Activated CD4-positive, alpha-beta T cell treated with anti-CD3 and anti-CD28 coated beads, Interleukin-2, amount 10 ng/mL, durations not matched to agents 24 days and 14 days (primary cell): ENCODE measurements at places on chromosomes 5 and 9.

DNA sequence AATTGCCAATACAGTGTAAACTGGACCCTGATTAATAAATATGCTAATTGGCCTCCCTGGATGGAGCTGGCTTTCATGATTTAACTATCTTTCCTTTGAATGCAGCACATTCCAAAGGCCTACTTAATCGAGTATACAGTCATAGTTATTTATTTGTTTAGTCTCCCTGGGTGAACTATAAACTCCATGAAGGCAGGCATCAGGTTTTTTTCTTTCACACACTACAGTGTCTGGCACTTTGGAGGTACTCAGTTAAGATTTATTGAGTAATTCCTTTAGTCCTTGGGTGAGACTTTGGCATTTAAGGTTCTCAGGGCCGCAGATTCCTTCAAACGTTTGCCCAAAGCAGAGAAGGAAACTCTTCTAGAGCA is 20.5 kb downstream of the RUSC2 start:
- no peak for DNase-seq

DNA sequence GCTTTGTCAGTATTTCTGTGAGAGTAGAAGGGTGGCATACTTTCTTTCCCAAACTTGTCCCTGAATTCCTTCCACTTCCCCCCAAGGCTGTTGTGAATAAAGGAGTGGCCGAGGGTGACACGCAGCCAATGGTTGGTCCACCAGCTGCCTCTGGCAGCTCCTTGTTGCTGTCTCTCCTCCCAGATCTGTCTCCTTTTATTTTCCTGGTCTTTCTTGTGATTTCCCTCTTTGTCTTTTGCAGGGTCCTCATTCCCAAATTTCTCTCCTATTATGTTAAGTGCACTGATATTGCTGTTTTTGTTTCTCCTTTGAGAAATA is 137.5 kb upstream of the HMHB1 start:
- DNase-seq, result no peak

GRCh38 chr5:34452170-34452828 is 203.8 kb upstream of the RAI14 start:
- DNase-seq, result no peak

DNA sequence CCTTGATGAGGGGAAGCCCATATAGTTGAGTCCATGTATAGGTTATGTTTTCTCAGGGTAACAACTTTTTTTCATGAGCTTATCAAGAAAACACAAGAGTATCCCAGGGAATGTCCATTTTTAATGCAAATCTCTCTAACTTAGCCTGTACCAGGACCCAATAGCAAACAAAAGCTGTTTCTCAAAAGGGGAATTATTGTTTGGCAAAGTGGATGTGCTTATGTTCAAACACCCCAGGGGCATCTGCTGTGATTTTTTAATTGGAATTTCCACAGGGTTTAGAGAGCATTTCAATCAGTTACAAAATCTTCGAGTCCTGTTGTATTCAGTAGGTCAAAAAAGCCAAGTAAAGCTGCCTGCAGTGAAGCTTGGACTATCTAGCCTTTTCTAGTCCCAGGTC is 33.4 kb upstream of the CSNK1G3 start:
- DNase-seq, result no peak

GRCh38 chr5:127011961-127012644 is 18.3 kb downstream of the MARCHF3 start:
- no peak for DNase-seq

DNA sequence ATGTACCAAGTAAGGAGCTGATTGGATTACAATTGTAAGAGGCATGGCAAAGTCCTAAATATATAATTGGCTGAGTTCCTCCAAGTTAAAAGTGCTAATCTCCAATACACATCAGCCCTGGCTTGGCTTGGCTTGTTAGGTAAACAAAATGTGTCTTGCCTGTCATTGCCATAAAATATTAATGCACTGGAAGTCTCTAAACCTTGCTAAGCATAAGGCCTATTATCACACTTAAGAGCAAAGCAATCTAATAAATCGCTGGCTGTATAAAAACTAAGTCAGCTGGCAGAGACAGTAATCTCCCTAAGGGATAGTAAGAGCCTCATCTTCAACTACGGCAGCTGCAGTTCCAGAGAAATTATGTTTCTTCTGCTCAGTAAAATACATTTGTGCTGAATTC is 418.6 kb upstream of the GRAMD2B start:
- no peak for DNase-seq
